ENCODE measurements at places on chromosomes 12 and 14. TPM values are rescaled to one million over a fixed set of nuclear protein-coding genes. Genes with fewer than 3 reads are reported as not detected.

ACVR1B gene
- total RNA-seq: 5.2 TPM

SLC38A6 gene
- 7.6 TPM for total RNA-seq

MED13L gene
- total RNA-seq: 64.0 TPM

KRT2 gene
- not detected for total RNA-seq

TMTC1 gene
- not detected for total RNA-seq

TSHR gene
- total RNA-seq: not detected

CD163L1 gene
- total RNA-seq: not detected

OR6C70 gene
- not detected for total RNA-seq

ATL1 gene
- 1.3 TPM for total RNA-seq

Measured in activated naive CD4-positive, alpha-beta T cell treated with anti-CD3 and anti-CD28 coated beads, Interleukin-2, amount 50 U/mL, for 72 hours (primary cell).